Amniotic stem cell (primary cell): ENCODE measurements at places on chromosomes 5 and 9.

GRCh38 chr9:87076825-87077224 is 129.5 kb upstream of the GAS1 start:
- no peak for DNase-seq

- no peak for DNase-seq
Observed at GRCh38 chr5:138725153-138725817, 27.9 kb upstream of the CTNNA1 start.

GRCh38 chr9:127203681-127204327 is 60.8 kb upstream of the GARNL3 start:
- DNase-seq = no peak

DNA sequence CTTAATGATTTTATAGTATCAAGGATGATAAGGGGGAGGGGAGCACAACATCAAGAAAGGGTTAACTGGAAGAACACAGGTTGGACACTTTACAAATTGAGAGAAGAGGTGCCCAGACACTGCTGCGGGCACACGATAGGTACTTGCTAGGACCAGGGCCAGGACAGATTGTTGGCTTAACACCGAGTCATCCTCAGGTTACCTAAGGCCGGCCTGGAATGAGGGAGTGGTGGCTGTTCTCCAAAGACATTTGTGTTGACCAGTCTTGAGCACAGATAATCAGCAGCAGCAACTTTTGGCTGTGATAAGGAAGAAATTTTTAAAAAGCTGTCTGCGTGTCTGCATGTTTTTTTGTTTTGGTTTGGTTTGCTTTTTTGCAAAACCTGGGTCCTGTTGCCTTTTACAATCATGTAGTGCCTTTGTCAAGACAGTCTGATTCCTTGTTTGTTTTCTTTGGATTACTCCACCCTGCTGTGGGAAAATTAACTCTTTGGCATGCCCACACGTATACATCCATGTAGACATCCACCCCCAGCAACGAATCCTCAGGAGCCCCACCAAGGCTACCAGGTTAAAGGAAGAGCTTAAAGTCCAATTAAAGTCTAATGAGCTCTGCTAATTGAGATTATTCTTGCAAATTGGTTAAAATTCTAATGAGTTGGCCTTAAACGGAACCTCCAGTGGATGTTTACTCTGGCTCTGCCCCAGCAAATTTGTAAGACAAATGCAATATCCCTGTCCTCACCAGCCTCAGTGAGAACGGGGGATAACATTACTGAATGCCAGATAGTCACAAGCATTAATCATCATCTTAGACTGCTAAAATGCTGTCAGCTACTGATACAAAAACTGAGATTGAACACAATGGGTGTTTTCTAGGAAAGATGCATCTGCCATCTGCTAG is 382.3 kb downstream of the ACTL7B start:
- peak; percentile 41 for DNase-seq

- DNase-seq = no peak
Observed at GRCh38 chr5:25295067-25295466, 650.3 kb upstream of the CDH10 start.

DNA sequence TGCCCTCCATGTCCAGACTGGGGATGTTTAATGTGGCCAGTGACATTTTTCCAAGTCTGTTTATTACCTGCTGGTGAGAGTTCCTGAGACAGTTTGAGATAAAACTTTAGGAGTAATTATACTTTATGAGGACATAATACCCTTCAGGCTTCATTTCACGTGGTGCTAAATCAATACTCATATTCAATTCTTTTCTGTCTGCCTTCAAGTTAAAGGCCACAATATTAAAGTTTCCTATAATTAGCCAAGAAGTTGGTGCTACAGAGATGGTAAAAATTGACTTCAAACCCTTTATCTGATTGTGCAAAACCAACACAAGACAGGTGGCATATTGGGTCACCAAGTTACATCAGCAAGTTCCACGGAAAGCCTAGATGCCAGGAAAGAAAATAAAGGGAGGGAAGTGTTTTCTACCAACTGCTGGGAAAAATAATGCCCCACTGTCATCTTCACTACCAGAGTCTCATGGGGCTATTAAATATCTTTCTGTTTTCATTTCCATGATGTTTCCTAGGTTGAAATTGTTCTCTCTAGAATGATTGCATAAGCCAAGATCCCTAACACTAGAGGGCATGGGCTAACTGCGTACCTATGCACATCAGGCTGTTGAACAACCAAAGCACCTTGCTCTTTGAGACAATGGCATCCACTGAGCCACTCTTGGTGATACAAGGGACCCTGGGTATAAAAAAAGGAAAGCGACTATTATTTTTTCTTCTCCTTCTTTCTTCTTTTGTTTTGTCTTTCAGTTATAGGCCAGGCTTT is 68.7 kb downstream of the INSYN2B start:
- DNase-seq = no peak

GRCh38 chr9:136978073-136978864 is 965 bp downstream of the PTGDS start:
- DNase-seq = no peak

- no peak for DNase-seq
Observed at GRCh38 chr5:19172926-19173470, 815.0 kb downstream of the CDH18 start.

GRCh38 chr5:42851481-42851880 is 39.8 kb upstream of the SELENOP start:
- DNase-seq = no peak
